ENCODE measurements at places on chromosomes 7 and 10. TPM values are rescaled to one million over a fixed set of nuclear protein-coding genes. Genes with fewer than 3 reads are reported as not detected.

DNA sequence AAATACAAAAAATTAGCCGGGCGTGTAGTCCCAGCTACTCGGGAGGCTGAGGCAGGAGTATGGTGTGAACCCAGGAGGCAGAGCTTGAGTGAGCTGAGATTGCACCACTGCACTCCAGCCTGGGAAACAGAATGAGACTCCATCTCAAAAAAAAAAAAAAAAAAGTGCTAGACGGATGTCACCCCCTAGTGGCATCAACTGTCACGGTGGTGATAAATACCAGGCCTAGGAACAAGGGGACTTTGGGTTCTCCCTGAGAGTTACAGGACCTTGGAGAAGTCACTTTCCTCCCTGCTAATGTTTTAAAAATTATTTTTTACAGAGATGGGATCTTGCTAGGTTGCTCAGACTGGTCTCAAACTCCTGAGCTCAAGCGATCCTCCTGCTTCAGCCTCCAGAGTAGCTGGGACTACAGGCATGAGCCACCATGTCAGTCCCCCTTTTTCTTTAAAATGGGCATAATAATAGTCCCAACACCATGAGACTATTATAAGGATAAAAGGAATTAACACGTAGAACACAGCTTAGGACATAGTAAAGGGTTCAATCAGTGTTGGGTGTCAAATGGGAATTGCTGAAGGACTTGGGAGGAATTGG lies 2.6 kb upstream of the TMEM130 start:
- no peak overlapping the region for H3K27ac ChIP-seq
- H3K4me1 ChIP-seq = no peaks in the 10 kb centered on the region
- H3K27me3 ChIP-seq = peaks cover 17% of the 10 kb centered on the region
- no peaks in the 10 kb centered on the region for H3K36me3 ChIP-seq

- H3K27ac ChIP-seq = no peak overlapping the region
- no peak overlapping the region for H3K4me3 ChIP-seq
- no peaks in the 10 kb centered on the region for H3K36me3 ChIP-seq
- DNase-seq = no peak
- H3K4me1 ChIP-seq = peaks cover 28% of the 10 kb centered on the region
- no peaks in the 10 kb centered on the region for H3K27me3 ChIP-seq
Observed at GRCh38 chr10:112988839-112989406, 38.9 kb downstream of the TCF7L2 start.

- no peaks in the 10 kb centered on the region for H3K36me3 ChIP-seq
- no peak overlapping the region for H3K27ac ChIP-seq
- peaks cover 5% of the 10 kb centered on the region for H3K4me1 ChIP-seq
Observed at GRCh38 chr7:45915606-45916005, 5.5 kb downstream of the IGFBP3 start.

The STEAP2 gene
- 11.5 TPM for total RNA-seq

GRCh38 chr7:157773361-157773760 lies 436.6 kb downstream of the DNAJB6 start:
- no peak overlapping the region for H3K4me3 ChIP-seq
- H3K27ac ChIP-seq = no peak overlapping the region
- H3K27me3 ChIP-seq = peaks cover 14% of the 10 kb centered on the region
- no peaks in the 10 kb centered on the region for H3K4me1 ChIP-seq

DNA sequence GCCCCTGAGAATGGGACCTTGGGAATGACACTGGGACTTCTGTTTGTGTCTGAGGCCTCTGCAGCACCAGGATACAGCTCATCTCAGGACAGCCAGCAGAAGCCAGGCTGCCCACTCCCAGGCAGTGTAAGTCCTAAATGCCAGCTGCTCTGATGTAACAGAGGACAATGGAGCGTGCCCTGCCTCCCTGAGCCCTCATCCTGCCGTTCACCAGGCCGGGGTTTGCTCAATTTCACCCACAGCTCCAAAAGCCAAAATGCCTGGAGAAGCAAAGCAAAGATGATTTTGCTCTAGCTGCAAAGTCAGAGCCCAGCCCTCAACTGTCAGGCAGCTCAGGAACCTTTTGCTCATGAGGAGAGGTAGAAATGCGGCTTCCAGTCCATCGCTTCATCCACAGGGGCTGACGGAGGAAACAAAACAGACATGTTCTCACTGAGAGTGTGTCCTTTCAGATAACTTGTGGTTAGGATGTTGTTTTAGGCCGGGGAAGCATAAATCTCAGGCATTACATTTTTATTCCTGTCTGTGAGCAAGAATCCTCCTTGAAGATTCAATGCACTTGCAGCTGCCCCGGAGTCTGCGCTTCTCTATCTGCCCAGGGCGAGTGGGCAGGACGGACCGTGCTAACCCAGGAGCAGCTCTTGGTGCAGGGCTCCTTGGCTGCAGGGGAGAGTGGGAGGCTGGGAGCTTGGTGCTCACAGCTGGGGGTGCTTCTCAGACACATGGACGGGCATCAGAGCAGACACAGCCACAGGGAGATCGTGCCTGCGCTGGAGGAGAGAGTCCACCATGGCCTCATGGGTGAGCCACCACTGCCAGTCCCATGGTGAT lies 83.2 kb upstream of the CHST15 start:
- no peaks in the 10 kb centered on the region for H3K27me3 ChIP-seq
- no peak for DNase-seq
- H3K27ac ChIP-seq = no peak overlapping the region
- no peak overlapping the region for H3K4me3 ChIP-seq
- no peaks in the 10 kb centered on the region for H3K36me3 ChIP-seq
- H3K4me1 ChIP-seq = no peaks in the 10 kb centered on the region

The HOXA2 gene
- total RNA-seq = 2.1 TPM

The LRIT1 gene
- total RNA-seq = not detected

The PRKG1 gene
- total RNA-seq = 30.0 TPM

GRCh38 chr7:47816647-47817046 lies 131.6 kb downstream of the PKD1L1 start:
- H3K4me1 ChIP-seq = peaks cover 7% of the 10 kb centered on the region
- H3K4me3 ChIP-seq = no peak overlapping the region
- H3K27me3 ChIP-seq = no peaks in the 10 kb centered on the region
- no peaks in the 10 kb centered on the region for H3K36me3 ChIP-seq

The GRM8 gene
- total RNA-seq = not detected

- H3K4me3 ChIP-seq = no peak overlapping the region
- DNase-seq = peak; percentile 38
- H3K27ac ChIP-seq = no peak overlapping the region
- H3K4me1 ChIP-seq = no peaks in the 10 kb centered on the region
- H3K27me3 ChIP-seq = no peaks in the 10 kb centered on the region
- no peaks in the 10 kb centered on the region for H3K36me3 ChIP-seq
Observed at GRCh38 chr10:46294641-46295220, 7.9 kb downstream of the ANTXRL start.

GRCh38 chr7:5528071-5528814 lies 104.6 kb upstream of the TNRC18 start:
- H3K27me3 ChIP-seq = no peaks in the 10 kb centered on the region
- peak overlapping the region; percentile 99 for H3K4me3 ChIP-seq
- H3K36me3 ChIP-seq = peaks cover 41% of the 10 kb centered on the region
- peak overlapping the region; percentile 100 for H3K27ac ChIP-seq

DNA sequence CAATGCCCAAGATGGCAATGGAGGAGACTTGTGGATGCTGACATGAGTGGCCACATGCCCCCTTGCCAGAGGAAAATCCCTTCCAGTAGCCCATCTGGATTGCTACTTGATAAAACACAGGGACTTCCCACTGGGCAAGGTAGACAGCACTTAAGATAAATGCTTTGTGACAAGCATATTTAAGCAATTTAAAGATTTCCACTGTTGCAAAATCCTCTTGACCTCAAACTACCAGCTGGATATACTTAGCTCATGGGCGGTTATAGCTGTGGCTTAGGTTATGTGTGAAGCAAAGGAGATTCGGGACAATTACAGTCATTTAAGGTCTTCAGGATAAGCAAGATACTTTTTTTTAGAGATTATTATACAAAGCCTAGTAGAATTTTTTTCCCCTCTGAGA lies 238.1 kb downstream of the BMPER start:
- no peak for DNase-seq
- H3K4me1 ChIP-seq = no peaks in the 10 kb centered on the region
- no peak overlapping the region for H3K27ac ChIP-seq
- H3K4me3 ChIP-seq = no peak overlapping the region
- H3K36me3 ChIP-seq = no peaks in the 10 kb centered on the region
- no peaks in the 10 kb centered on the region for H3K27me3 ChIP-seq

DNA sequence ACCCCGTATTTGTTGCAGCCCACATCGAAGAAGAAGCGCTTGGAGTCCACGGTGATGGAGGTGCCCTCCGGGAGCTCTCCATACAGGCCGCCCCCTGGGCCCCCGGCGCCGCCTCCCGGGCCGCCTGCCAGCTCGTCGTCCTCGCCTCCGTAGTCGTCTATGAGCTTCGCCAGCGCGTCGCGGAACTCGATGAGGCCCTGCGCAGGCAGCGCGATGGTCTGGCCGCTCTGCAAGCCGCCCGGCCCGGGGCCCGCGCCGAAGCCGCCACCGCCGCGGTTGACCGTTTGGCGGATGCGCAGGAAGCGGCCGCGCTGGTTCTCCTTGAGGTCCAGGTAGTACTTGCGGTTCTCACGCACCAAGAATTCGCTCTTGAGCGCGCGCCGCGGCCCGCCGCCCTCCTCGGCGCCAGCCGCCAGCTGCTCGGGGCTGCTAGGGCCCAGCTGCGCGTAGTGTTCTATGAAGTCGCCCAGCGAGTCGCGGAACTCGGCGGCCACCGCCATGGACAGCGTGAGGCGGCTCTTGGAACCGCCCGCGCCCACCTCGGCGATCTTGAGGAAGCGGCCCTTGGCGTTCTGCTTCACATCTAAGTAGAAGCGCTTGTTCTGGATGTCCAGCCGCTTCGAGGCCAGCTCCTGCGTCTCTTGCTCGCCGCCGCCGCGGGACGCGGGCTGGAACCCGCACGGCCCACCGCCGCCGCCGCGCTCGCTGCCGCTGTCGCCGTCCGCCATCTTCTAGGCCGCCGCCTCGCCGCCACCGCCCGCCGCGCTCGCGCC lies 523 bp downstream of the PURB start:
- peak overlapping the region; percentile 97 for H3K27ac ChIP-seq
- H3K36me3 ChIP-seq = peaks cover 9% of the 10 kb centered on the region
- DNase-seq = peak; percentile 85

GRCh38 chr7:156948361-156948760 lies 1.2 kb upstream of the NOM1 start:
- H3K27ac ChIP-seq = peak overlapping the region; percentile 53
- H3K27me3 ChIP-seq = peaks cover 8% of the 10 kb centered on the region
- peaks cover 20% of the 10 kb centered on the region for H3K4me1 ChIP-seq
- peak overlapping the region; percentile 77 for H3K4me3 ChIP-seq
- DNase-seq = no peak
- peaks cover 13% of the 10 kb centered on the region for H3K36me3 ChIP-seq

- H3K36me3 ChIP-seq = no peaks in the 10 kb centered on the region
- H3K4me3 ChIP-seq = no peak overlapping the region
- H3K27ac ChIP-seq = no peak overlapping the region
- H3K27me3 ChIP-seq = no peaks in the 10 kb centered on the region
Observed at GRCh38 chr7:29285444-29285793, 90.8 kb downstream of the CHN2 start.

GRCh38 chr7:92485267-92485892 lies 7.6 kb upstream of the ERVW-1 start:
- H3K4me1 ChIP-seq = no peaks in the 10 kb centered on the region
- H3K27ac ChIP-seq = no peak overlapping the region
- no peaks in the 10 kb centered on the region for H3K27me3 ChIP-seq
- DNase-seq = no peak

- no peak overlapping the region for H3K4me3 ChIP-seq
- H3K27ac ChIP-seq = no peak overlapping the region
- H3K27me3 ChIP-seq = no peaks in the 10 kb centered on the region
- DNase-seq = no peak
Observed at GRCh38 chr7:92714767-92715166, 121.6 kb downstream of the CDK6 start.

DNA sequence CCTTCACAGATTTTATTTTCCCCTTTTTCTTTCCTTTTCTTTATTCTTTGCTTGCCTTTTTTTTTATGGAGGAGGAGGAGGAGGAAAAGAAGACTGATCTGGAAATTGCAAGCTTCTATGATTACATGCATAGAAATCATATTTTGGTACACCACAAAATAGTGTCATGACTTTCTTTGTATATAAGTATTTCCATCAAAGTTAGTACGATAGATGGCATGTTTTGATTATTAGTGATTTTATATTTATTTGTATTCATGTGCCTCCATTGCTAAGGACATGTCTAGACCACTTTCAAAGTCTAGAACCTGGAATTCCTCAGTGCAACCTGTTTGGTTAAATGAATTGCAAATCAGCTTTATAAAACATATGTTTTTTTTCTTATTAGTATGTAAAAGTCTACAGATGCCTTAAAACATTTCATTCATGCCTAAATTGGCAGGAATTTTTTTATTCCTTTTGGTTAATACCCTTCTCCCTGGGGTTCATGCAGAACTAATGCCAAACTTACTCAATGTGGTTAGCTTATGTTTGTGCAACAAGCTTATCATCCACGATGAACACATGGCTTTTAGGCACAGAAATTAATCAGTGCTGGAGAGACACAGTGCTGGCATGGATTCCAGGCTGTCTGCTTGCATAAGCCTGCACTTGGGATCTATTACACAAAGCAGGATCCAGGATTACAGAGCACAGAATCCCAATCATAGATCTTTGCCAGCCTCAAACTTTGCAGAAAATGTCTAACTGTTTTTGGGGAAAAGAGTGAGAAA lies 213.1 kb downstream of the CHRM2 start:
- H3K27ac ChIP-seq = no peak overlapping the region
- no peaks in the 10 kb centered on the region for H3K4me1 ChIP-seq
- H3K27me3 ChIP-seq = no peaks in the 10 kb centered on the region
- DNase-seq = no peak
- no peak overlapping the region for H3K4me3 ChIP-seq
- H3K36me3 ChIP-seq = no peaks in the 10 kb centered on the region

The TMEM176B gene
- total RNA-seq = 68.2 TPM

The ADAM12 gene
- total RNA-seq = 0.98 TPM

The MUC3A gene
- 2.7 TPM for total RNA-seq

- no peaks in the 10 kb centered on the region for H3K4me1 ChIP-seq
- no peak overlapping the region for H3K27ac ChIP-seq
- H3K36me3 ChIP-seq = no peaks in the 10 kb centered on the region
Observed at GRCh38 chr10:117241541-117242462, 888 bp downstream of the SLC18A2 start.

The NFKB2 gene
- total RNA-seq = 36.8 TPM

GRCh38 chr7:44891372-44891771 lies 6.0 kb upstream of the PURB start:
- no peaks in the 10 kb centered on the region for H3K4me1 ChIP-seq
- no peak for DNase-seq
- no peak overlapping the region for H3K4me3 ChIP-seq
- H3K27me3 ChIP-seq = no peaks in the 10 kb centered on the region
- no peaks in the 10 kb centered on the region for H3K36me3 ChIP-seq

- H3K4me1 ChIP-seq = no peaks in the 10 kb centered on the region
- H3K27ac ChIP-seq = no peak overlapping the region
- no peaks in the 10 kb centered on the region for H3K36me3 ChIP-seq
- no peak overlapping the region for H3K4me3 ChIP-seq
- DNase-seq = no peak
Observed at GRCh38 chr10:58625070-58625469, 112.4 kb downstream of the BICC1 start.
